Metanephros (tissue), 2 donors: ENCODE measurements at places on chromosomes 12 and 14. TPM values are rescaled to one million over a fixed set of nuclear protein-coding genes. Genes with fewer than 3 reads are reported as not detected.

The MCRS1 gene
- total RNA-seq: 54.4 TPM

The REM2 gene
- 0.41 TPM for total RNA-seq

The SLC25A47 gene
- total RNA-seq: not detected

The OLR1 gene
- 3.0 TPM for total RNA-seq

The RAB3IP gene
- total RNA-seq: 65.6 TPM

The OTOGL gene
- total RNA-seq: 0.82 TPM

The C12orf54 gene
- not detected for total RNA-seq

The KCNH3 gene
- total RNA-seq: 7.9 TPM

The FBRSL1 gene
- 18.7 TPM for total RNA-seq

The TAS2R46 gene
- total RNA-seq: 6.7 TPM

The TMEM260 gene
- total RNA-seq: 37.8 TPM

The SYNDIG1L gene
- total RNA-seq: 0.06 TPM

The IL22 gene
- total RNA-seq: not detected
